ENCODE measurements at places on chromosomes 11 and 22.

DNA sequence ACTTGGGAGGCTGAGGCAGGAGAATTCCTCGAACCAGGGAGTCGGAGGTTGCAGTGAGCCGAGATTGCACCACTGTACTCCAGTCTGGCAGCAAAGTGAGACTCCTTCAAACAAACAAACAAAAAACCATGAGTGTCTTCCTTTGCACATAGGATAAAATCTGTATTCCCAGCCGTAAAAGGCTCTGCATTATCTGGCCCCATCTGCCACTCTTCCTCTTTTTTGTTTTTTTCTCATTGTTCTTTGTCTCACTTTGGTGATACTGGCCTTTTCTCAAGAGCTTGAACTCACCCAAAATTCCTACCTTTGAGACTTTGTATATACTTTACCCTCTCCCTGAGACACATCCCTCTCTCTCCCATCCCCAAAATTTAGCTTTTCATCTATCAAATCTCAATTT is 17.6 kb downstream of the FDX1 start:
- DNase-seq, result no peak

- no peak for DNase-seq
These were observed 55.5 kb upstream of the TSPAN18 start for GRCh38 chr11:44671234-44671633.

DNA sequence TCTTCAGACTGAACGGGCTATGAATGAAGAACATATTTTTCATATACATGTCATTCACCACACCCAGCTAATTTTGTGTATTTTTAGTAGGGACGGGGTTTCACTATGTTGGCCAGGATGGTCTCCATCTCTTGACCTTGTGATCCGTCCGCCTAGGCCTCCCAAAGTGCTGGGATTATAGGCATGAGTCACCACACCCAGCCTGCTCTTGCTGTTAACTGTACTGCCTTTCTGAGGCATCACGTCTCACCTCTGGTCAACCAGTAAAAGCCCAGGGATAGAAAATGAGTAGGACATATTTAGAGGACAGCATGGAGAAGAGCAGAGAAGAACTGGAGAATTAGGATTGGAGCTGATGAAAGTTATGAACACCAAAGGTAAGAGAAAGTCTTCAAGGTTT is 55.6 kb downstream of the APOL3 start:
- DNase-seq, result no peak

- DNase-seq, result no peak
These were observed 9.3 kb upstream of the CDC42BPG start for GRCh38 chr11:64853709-64854108.

- DNase-seq, result no peak
These were observed 23.0 kb upstream of the RRAS2 start for GRCh38 chr11:14381968-14382367.

GRCh38 chr22:33605221-33605620 is 315.1 kb downstream of the LARGE1 start:
- no peak for DNase-seq

DNA sequence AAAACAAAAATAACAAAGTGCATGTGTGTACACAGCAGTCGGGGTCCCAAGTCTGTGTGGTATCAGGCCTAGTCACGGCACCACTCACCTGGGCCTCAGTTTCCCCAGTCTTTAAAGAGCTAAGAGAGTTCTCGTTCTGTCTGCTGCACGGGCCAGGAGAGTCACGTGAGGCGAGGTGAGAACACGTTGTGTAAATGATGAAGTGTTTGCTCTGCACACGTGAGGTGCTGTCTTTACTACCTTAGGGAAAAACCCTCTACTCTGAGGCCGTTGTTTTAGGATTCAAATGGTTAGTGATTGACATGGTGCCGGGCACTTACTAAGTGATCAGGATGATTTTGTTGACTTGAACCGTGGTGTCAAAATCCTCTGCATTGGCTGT is 86.5 kb upstream of the PPARA start:
- DNase-seq, result no peak

DNA sequence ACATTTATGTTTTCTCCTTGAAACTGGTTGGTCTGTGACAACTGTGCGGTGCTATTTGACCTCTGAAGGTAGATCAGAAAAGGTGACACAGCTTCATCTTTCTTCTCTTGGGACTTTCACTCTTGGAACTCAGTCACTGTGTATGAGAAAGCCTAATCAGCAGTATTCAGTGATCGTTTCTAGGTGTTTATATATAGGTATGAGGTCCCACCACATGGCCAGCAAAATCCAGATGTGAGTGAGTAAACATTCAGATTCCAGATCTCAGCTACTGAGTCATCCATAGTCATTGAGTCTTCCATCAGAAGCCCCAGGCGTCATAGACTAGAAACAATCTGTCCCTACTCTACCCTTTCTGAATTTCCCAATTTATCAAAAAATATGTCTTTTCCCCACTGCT is 117.3 kb upstream of the CTSC start:
- no peak for DNase-seq

- no peak for DNase-seq
These were observed 6.8 kb upstream of the LIF start for GRCh38 chr22:30253205-30253852.

- no peak for DNase-seq
These were observed 718.5 kb upstream of the ANO3 start for GRCh38 chr11:25613451-25613850.

GRCh38 chr11:32913445-32913844 is 20.8 kb downstream of the QSER1 start:
- DNase-seq, result no peak

- DNase-seq, result no peak
These were observed 29.1 kb upstream of the PICALM start for GRCh38 chr11:86097980-86098379.

DNA sequence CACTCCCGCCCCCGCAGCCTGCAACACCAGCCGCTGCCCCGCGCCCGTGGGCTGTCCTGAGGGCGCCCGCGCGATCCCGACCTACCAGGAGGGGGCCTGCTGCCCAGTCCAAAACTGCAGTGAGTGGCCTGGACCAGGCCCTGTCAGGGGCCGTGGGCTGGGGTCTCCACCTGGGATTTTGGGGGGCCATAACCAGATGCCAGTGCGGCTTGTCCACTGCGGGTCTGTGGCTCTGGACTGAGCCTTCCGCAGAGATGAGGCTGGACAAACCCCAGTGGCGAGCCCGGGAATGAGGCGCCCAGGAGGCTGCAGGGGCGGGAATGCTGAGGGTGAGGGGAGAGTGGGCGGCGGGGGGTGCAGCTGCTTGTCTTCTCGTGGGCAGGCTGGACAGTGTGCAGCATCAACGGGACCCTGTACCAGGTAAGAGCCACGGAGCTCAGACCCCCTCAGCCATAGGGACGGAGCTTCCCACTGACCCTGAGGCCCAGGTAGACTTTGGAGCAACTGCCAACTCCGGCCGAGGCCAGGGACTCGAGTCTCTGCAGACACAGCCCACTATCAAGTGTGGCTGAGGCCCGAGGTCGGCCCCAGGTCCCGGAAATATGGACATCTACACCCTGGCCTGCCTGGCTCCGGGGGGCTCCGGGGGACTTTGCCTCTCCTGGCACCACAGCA is 24.8 kb upstream of the MUC5B start:
- DNase-seq, result no peak

DNA sequence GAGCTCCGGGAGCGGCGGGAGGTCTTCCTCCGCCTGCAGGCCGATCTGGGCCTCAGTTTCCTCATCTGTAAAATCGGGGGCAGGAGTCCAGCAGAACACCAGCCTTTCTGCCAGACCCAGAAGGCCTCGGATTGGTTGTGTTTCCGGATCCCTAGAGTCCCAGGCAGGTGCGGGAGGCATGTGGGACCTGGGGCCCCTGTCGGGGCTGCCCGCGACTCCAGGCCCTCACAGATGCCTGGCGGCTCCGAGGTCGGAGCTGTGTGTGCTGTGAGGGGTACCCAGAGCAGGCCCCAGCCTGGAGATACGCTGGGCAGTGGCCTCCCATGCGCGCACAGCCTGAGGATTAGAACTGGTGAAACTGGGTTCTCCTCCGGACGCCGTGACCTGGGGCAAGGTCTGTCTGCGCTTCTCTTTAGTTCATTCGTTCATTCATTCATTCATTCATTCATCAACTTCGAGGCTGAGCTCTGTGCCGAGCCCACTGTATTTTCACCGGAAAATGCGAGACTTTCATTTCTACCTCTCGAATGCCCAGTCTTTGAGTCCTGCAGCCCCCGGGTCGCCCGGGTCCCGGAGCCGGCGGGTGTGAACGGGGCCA is 24.6 kb downstream of the FLRT1 start:
- DNase-seq, result no peak

GRCh38 chr22:35838855-35839576 is 121.3 kb downstream of the APOL5 start:
- DNase-seq, result no peak

GRCh38 chr11:78784321-78785061 is 209.8 kb upstream of the NARS2 start:
- DNase-seq, result no peak

- DNase-seq, result no peak
These were observed 63.6 kb upstream of the FAM181B start for GRCh38 chr11:82796998-82797961.

- no peak for DNase-seq
These were observed 89.7 kb downstream of the SNX19 start for GRCh38 chr11:130826572-130826971.

- no peak for DNase-seq
These were observed 73.0 kb downstream of the RTL6 start for GRCh38 chr22:44424867-44425693.

GRCh38 chr11:17575431-17576425 is 28.7 kb downstream of the OTOG start:
- no peak for DNase-seq

DNA sequence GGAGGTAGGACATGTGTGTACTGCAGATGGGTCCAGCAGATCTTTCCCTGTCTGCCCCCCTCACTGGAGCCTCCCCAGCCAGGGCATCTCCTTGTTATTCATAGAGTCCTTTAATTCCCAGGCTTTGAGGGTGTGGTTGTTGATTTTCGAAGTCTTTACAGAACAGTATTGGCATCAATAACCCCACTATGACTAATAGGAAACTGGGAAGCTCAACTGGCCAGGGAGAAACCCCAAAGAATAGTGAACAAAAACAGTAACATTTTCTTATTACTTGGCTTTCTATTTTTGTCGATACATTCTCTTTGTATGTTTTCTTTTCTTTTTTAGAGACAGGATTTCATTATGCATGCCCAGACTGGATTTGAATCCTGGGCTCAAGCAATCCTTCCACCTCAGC is 57.9 kb downstream of the NF2 start:
- DNase-seq, result no peak

DNA sequence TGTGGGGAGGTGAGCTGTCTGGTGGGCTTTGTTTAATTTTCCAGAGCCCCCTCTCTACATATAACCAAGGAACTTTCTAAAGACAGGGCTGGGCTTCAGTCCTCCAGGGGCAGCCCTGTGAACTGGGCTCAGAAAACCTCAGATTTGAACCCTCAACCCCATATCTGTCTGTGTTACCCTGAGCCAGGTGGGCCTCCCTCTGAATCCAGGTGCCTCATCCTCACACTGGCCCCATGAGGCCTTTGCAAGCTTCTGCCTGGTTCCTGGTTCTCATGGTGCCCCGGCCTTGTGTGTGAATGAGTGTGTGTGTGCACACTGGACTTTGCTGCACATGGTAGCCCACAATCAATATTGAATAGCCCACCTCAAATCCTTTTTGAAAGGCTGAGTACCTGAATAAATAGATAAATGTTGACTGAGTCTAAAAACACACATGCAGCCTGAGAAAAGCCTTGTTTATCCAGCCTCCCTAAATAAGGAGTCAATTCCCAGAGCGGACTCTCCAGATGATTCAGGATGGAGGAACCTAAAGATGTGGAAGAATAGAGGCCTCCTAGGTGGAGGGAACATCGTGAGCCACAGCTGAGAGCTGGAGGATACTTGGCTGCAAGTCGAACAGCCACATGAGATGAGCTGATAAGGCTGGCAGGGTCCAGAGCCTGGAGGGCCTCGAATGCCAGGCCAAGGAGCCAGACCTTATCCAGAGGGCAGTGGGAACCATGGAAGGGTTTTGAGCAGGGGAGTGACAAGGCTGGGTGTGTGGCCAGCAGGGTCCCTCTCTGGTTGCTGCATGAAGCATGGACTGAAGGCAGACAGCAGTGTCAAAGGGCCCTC is 28.1 kb upstream of the P2RY2 start:
- no peak for DNase-seq

GRCh38 chr11:85464283-85464682 is 162.9 kb downstream of the DLG2 start:
- DNase-seq, result no peak

DNA sequence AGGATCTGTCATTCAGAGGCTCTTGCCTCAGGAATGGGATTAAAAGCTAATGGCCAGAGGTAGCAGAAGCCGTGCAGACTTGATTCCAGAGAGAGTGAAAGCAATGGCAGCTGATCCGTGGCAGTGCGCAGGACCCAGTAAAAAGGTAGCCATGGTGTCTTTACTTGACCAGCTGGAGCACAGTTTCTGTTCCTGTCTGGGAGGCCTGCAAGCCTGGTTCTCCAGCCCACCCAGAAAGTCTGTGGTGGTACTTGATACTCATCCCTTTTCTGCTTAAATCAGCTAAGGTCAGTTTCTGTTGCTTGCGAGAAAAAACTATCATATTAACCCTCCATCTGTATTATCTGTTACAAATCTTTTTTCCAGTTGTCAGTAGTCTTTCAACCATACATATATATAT is 86.7 kb downstream of the RPS6KA4 start:
- DNase-seq, result no peak

DNA sequence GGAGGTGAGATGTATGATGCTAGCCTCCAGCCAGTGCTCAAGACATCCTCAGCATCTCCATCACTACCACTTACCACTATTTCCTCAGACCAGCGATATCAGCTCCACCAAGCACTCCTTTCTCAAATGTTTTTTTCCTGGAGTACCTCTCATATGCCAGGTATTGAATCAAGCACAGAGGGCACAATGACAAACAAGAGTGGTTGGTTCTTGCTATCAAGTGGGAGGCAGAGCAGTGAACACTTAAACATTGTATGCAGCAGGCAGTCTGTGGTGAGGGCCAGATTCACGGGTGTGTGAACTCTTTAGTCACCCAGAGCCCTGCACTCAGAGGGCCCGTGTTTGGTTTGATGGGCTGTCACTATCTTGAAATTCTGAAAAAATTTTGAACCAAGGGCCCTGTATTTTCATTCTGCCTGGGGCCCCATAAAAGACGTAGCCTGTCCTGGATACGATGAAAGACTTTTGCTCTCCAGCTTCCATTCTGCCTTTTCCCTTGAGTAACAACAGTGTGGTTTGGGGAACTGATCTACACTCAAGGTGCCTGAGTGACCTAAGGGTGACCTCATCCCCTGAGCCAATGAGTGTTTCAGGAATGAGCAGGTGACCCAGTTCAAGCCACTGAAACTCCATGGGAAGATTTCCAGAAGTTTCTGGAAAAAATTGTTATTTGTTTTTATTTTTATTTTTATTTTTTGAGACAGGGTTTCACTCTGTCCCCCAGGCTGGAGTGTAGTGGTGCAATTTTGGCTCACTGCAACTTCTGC is 348.4 kb upstream of the NARS2 start:
- DNase-seq, result no peak

- no peak for DNase-seq
These were observed 42.4 kb downstream of the PITPNB start for GRCh38 chr22:27876684-27877083.

Measured in stimulated activated naive CD8-positive, alpha-beta T cell treated with anti-CD3 and anti-CD28 coated beads, Interleukin-15, Interleukin-2, amounts not matched to agents 100 U/mL and 50 U/mL, for 24 hours (primary cell).